ENCODE measurements at places on chromosomes 5 and 9.

- DNase-seq, result no peak
Observed at GRCh38 chr5:108054349-108054748, 327.5 kb downstream of the FBXL17 start.

DNA sequence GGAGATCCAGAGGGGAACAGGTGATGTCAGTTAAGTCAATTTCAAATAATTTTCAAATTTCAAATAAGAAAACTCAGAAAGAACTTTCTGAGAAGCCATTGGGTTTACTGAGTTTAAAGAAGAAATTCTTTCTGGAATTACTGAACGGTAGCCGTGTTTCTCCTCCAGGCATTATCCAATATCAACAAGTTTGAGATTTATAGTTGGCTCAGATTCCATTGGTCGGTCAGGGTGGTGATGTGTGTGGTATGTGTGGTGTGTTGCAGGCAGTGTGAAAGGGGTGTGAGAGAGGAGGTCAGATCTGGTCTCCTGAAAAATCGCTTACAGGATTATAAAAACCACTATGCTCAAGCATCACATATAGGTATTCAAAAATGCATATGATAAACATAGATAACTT is 60.1 kb downstream of the PDE4D start:
- no peak for DNase-seq

GRCh38 chr5:31415009-31415923 is 116.6 kb downstream of the DROSHA start:
- DNase-seq, result no peak

GRCh38 chr9:7028591-7028990 is 270.8 kb downstream of the KDM4C start:
- DNase-seq, result no peak

- DNase-seq, result peak; percentile 47
Observed at GRCh38 chr9:96061293-96061987, 185.9 kb downstream of the ERCC6L2 start.

DNA sequence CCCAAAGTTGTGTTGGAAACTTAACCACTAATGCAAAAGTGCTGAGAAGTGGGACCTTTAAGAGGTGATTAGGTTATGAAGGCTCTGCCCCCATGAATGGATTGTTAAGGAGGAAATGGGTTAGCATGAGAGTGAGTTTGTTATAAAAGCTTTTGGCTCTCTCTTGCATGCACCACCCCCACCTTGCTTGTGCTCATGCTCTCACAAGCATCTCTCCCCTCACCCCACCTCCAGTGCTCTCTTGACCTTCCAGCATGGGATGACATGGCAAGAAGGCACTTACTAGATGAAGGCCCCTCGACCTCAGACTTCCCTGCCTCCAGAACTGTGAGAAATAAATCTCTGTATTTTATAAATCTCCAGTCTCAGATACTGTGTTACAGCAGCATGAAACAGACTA is 52.8 kb downstream of the RICTOR start:
- DNase-seq, result no peak

DNA sequence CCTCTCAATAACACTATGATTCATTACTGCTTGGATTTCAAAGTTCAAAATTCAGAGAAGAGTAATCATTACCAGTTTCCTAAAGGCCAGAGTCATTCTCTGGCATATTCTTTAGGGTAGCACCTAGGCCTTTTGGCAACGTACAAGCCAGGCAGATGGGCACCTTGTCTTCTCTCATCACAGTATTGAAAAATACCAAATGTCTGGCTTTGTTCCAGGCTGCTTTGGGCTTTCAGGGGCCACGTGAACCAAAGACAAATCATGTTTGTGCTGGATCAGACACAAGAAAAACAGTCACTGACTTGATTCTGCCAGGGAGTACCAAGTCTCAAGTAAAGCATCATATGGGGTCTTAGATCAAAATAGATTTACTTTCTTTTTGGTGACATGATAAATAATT is 15.5 kb downstream of the MEGF9 start:
- no peak for DNase-seq

- no peak for DNase-seq
Observed at GRCh38 chr5:15993334-15993733, 186.3 kb downstream of the MARCHF11 start.

- DNase-seq, result no peak
Observed at GRCh38 chr9:120610975-120611689, 31.2 kb upstream of the CDK5RAP2 start.

GRCh38 chr5:9148242-9148641 is 397.6 kb downstream of the SEMA5A start:
- no peak for DNase-seq

DNA sequence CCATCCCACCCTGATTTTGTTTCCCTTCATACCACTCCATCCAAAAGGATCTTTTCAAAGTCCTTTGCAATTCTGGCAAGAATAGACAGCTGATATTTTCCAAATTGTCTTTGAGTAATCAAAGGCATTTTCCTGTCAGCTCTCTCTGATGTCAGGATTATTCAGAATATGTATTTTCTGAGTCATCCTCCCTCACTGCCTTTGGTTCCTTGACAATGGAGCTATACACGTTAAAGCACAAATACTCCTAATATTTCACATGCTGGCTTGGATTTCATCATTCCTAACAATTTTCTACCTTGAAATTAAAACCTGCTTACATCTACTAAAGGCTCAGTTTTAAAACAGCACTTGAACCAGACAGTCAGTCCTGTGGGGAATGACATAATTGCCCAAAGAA is 379.4 kb downstream of the GADD45G start:
- no peak for DNase-seq

DNA sequence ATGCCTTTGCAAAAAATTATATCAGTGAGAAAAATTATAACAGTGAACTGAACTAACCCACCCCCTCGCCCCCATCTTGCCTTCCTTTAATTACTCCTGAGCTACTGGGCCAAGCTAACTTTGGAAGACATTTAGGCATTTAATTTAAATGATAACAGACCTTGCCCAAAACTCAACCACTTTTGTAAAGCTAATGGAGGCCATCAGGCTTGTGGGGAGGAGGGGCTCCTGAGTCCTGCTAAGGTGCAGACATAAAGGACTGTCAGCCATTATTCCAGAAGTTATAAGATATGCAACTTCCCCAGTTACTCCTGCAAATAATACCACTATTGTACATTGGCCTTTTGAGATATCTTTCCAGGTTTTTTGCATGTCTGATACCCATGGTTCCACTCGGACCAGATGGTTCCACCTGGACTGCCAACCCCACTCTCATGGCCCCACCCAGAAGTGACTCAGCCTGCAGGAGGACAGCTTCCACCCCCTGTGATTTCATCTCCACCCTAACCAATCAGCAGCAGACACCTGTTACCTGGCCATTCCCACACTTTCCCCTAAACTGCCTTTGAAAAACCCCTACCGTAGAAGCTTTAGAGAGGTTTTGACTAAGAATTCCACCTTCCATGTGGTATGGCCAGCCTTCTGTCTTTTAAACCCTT is 805.4 kb upstream of the CDH6 start:
- DNase-seq, result no peak

- DNase-seq, result no peak
Observed at GRCh38 chr5:131654776-131655175, 19.7 kb upstream of the RAPGEF6 start.

DNA sequence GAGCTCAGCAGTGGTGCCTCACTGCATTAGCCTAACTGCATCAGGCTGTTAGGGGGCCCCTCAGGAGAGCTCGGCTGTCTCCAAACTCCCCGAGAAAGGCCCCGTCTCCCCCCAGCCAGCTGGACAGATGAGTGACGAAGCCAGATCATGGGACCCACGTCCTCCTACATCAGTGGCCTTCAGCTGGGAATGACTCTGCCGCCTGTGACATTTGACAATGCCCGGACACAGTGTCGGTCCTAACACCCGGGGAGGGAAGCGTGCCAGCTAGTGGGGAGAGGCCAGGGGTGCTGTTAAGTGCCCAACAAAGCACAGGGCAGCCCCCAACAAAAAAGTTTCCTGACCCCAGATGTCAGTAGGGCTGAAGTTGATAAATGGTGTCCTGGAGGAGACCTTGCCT is 375.2 kb upstream of the IRX2 start:
- no peak for DNase-seq

DNA sequence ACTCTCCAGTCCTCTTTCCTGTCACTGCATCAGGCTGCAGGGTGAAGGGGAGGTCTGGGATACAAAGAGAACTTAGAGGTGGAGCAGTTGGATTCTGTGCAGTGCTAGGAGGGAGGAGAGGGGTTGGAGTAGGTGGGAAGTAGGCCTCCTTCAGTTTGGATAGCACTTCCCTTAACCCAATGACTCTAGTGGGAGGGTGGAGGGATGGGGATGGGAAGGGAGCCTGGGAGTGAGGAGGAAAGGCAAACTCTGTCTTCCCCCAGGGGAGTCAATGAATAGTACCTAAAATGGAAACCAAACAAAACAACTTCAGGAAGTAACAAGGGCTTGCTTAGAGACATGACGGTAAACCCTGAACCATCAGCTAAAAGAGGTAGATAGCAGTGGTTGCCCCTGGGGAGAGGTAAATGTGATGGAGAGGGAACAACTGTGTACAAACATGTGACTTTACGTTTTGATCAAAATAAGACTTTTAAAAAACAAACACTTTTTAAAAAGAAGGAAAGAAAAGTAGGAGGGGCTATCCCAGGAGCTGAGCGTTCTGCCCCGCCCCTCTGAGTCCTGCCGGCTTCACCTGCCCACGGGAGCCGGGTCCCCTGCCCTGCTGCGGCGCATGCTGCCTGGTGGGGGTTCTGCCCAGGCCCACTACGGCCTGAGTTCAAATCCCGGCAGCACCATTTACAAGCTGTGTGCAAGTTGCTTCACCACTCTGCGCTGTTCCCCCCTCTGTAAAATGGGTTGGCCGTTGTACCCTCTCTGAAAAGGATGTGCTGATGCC is 30.9 kb downstream of the GSN start:
- DNase-seq, result no peak

DNA sequence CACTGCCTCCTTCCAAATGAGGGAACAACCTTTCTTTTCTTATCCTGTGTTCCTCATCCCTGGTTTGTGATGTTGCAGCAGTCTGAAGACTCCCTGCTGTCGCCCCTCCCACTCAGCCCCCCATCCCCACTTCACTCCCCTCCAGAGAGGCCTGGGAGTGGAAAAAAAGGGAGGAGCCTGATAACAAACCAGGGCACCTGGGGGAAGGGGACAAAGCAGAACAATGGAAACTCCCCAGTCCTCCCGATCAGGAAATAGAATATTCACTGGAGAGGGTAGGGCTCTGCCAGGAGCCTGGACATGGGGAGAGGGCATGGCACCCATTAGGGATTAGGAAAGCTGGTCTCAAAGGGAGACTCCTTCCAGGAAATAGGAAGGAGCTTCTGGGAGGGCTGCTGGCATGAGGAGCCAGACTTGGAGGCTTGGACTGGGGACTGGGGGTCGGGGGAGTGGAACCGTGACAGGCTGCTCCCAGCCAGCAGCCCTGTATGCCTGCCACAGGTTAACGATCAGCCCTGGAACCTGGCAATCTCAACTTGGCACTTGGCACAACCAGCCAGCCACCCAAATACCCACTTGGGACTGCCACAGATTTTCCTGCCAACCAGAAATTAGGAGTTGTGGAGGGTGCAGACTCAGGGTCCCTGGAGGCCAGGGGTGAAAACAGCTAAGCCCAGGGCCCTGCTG is 20.0 kb downstream of the PCDH1 start:
- no peak for DNase-seq

DNA sequence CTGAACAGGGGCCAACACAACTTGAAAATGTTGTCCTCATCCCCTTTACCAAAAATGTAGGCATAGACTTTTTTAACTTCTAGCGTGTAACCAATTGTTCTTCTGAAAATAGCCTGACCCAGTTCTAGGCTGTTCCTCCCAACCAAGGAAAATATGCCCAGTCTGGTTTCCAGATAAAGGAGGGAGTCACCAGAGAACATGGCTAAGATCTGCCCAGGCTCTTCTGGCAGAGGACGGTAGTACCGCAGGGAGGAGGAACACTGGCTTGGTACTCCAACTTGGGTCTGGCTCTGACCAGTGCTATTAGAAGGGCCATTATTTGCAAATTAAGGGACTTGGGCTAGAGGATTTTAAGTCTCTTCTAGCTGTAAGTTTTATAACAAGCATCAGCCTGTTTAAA is 63.1 kb downstream of the GRAMD2B start:
- DNase-seq, result no peak

Data from activated CD4-positive, alpha-beta T cell treated with anti-CD3 and anti-CD28 coated beads, Interleukin-2, amount 50 U/mL, for 4 hours (primary cell).